ENCODE measurements at places on chromosomes 3 and 15.

GRCh38 chr15:94004697-94005096 lies 226.7 kb upstream of the MCTP2 start:
- DNase-seq = no peak

DNA sequence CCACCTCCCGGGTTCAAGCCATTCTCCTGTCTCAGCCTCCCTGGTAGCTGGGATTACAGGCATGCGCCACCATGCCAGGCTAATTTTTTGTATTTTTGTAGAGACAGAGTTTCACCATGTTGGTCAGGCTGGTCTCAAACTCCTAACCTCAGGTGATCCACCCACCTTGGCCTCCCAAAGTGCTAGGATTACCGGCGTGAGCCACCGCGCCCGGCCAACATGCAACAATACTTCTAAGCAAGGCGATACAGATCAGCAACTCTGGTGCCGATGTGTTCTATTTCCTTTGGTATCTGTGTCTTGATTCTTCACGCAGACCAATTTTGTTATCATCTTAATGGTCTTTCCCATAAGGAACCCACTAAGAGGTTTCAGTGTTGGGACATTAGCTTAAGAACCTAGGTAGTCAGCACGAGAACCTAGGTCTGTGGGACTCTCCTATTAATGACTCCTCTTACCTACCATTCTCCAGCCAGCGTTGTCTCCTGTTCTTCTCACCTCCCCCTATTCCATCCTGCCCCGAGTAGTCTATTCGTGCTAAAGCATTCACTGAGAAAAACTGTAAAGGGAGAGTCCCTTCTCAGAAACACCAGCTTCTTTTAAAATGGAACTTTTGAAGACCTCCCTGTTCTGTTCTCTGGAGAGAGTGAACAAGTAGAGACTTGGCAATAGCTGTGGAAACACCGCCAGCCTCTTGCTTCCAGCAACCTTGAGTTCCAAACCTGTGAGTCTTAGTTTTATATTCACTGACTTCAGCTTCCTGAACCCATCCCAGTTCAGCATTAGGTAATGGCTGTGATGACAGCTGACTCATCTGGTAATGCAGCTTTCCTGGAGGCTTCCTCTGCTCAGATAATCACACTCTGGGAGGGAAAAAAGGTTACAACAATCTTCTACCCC lies 61.2 kb downstream of the TSC22D2 start:
- DNase-seq = no peak

DNA sequence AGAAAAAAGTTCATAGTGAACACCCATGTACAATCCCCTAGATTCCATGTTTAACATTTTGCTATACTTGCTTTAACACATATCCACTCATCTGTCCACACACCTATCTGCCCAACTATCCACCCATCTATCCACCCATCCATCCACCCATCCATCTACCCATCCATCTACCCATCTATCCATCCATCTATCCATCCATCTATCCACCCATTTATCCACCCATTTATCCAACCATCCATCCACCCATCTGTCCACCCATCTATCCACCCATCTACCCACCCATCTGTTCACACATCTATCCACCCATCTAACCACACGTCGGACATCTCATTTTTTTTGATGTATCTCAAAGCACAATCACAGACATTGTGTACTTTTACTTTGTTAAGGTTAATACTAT lies 25.8 kb downstream of the RTP3 start:
- no peak for DNase-seq

DNA sequence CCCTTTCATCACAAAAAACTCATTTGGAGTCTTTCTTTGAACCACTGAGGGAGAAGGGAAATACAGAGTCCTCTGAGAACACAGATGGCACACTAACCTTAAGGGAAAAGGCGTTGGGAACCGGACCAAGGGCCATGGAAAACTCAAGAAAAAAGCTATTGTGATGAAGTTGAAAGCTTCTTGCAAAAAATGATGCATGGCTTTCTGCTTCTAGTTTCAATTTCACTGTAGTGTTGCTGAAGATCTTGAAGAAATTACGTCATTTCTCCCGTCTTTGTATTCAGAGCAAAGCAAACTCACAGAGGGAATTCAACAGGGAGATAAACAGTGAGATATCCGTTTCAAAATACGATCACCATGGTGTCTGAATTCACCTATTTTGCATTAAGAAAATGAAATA lies 642.3 kb upstream of the ADAMTS9 start:
- DNase-seq = no peak

DNA sequence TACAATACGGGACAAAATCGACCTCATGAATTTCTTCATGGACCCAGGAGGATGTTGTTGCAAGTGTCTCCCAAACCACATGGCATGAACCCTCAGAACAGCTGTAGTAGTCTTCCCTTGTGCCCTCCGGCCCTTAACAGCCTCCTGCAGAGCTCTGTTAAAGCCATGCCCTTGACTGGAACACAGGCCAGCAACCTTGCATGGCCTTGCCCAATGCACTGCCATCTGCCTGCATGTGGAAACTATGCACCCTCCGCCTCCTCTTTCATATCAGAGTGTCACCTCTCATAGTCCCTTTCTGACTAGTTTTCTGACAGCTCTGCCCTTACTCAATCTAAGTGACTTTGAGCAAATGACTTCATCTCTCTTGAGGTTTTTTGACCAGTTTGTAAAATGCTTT lies 39.4 kb upstream of the TRIM71 start:
- DNase-seq = no peak

GRCh38 chr3:197227780-197228574 lies 70.4 kb downstream of the DLG1 start:
- DNase-seq = no peak

- no peak for DNase-seq
These were observed 22.7 kb downstream of the ATP6V1A start for GRCh38 chr3:113769551-113769950.

DNA sequence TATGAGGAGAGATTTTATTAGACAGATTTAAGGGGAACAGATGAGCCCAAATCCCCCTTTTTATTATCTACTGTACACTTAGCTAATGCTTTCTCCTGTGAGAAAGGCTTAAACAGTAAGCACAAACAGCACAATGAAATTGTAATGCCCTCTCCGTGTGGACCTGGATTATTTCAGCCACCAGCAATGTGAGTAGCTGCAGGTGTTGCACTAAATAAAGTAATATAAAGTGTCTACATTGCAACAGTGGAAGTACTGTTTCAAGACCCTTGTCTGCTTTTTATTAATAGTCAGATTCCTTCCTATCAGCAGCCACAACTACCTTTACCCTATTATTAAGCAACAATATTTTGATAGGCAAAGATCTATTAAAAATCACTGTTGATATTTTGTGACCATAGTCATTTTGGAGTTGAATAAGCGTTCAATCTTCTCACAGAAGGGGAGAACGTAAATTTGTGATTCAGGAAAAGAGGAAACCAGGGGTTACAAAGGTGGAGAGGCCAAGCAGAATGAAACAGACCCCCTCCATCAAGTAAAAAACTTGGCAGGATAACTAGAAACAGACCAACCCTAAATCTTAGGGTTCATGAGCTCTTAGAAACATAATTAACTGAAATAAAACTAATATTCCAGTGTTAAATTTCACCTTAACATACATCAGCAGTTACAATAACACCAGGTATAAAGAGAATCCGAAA lies 422.6 kb downstream of the MECOM start:
- DNase-seq = no peak

- no peak for DNase-seq
These were observed 7.7 kb downstream of the MAPKAPK3 start for GRCh38 chr3:50624634-50625033.

DNA sequence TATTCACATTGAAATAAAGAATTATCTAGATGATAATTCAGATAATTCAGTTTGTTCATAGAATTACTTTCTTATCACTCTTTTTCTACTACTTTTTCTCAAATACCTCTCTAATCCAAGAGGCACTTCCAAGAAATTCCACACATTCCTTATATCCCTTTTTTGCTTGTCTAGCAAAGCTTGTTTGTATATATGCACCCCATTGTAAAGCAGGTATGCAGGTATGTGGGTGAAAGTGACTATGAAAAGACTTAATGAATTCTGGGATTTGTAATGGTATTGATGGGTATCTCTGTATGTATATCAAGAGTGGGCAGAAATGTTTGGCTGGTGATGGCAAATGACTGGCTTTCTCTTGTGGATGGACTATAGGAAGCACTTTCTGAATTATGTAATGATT lies 94.1 kb upstream of the FGF7 start:
- DNase-seq = no peak

Data from NCI-H1092 (cell line).